ENCODE measurements at places on chromosomes 2 and 18.

GRCh38 chr2:175843625-175844024 lies 158.4 kb downstream of the LNPK start:
- no peak for DNase-seq

DNA sequence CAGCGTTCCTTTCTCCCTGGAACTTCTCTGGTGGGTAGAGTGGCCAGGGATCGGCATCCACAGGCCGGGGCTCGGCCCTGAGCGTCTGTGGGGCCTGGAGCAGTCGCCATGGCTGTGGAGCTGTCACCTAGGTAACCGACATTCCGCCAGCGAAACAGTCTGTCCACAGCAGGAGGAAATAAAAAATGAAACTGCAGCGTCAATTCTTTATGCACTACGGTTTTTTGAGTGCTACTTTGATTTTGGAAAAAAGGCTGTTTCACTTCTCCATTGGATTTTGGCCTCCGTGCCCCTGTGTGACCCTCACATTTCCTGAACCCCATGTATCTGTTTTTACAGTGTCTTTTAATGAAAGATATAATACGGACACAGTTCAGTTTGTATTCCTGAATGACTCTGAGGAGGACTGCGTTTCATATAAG lies 163.4 kb downstream of the LDLRAD4 start:
- DNase-seq = peak; percentile 31

DNA sequence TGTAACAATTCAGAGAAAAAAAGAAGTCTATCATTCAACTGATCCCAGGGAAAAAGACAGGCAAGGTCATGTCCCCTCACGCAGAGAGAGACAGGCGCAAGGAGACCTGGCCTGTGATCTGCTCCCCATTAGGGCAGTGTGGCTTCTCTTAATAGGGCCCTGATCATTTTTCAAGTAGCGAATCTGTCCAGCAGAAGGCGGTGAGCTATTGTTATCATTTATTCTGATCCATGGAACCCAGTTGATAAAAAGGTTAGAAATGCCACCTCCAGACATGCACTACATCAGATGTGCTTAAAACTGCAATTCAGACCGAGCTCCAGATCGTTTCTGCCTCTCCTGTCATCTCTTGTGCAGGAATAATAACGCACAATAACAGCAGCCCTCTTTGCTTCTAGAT lies 1025.6 kb upstream of the PIK3C3 start:
- no peak for DNase-seq

DNA sequence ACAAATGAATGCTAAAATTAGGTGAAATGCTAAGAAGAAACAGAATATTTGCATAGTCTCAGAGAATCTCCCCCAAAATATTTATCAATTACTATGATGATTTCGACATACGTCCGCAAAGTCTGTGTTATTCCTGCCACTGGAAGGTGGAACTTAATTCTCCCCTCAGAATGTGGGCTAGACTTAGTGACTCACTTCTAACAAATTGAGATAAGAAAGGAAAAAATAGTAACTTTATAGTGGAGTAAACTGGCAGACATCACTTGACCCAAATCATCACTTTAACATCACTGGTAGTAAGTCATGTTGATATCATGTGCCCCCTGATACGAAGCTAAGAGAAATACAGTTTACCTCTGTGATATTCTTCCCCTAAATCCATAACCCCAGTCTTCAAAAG lies 23.5 kb downstream of the HADHB start:
- DNase-seq = no peak

GRCh38 chr2:133193544-133194361 lies 374.5 kb downstream of the NCKAP5 start:
- no peak for DNase-seq

GRCh38 chr2:241904011-241904718 lies 34.6 kb downstream of the RTP5 start:
- DNase-seq = no peak

DNA sequence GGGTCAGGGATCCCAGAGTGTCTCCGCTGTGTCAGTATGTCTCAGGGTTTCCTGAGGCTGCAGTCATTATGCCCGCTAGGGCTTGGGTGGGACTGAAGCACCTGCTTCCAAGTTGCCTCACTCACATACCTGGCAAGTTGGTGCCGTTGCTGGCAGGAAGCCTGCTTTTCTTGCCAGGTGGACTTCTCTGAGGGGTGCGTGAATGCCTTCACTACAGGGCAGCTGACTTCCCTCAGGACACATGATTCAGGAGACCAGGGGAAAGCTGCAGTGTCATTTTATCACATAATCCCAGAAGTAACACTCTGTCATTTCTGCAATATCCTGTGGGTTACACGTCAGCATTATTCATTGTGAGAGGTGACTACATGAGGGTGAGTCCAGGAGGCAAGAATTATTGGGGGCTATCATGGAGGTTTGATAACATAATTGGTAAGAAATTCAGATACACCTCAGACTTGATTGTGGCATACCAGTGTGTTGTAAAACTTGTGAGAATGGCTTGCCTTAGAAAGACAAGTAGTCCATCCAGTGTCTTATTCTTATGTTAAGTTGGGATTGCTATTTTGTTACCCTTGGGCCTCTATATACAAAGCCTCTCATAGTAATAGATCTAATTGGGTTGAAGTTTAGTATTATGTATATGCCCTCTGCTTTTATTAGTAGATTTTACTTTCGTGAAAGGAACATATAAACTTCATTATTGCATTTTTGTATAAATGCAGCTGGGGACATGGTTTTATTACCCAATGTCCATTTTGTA lies 44.1 kb downstream of the NEDD4L start:
- DNase-seq = no peak

DNA sequence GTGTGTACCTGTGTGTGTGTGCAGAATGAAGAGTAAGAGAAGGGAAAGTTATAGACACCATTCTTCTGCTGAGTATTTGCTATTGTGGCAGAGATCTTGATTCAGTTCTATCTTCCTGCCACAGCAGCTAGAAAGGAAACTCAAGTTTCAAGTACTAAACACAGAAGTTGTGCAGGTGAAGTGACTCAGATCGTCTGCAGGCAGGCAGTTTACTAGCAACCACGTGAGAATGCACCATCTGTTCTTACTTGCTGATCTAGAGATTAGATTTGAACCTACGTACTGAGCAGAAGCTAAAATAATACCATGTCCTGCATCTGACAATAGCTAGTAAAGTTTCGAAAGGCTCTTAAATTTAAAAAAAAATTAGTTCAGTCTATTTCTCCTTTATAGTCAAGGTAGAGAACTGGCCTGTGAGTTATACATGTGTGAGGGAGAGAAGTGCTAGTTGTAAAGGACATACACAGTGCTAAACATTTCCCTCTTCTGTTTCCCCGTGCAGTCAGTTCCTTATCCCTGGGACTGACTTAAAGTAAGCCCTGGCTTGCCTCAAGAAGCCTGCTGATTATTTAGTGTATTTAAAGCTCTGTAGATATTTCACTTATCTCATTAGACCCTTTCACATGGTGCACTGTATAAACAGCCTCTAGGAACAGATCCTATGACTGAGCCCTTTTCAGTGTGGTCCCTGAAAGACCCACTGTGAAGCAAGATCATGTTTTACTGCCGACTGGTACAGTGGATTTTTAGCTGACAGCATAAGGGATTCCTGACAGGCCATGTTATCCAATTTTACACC lies 45.0 kb downstream of the SLC38A11 start:
- DNase-seq = peak; percentile 39

GRCh38 chr2:1486670-1487069 lies 73.4 kb downstream of the TPO start:
- no peak for DNase-seq

DNA sequence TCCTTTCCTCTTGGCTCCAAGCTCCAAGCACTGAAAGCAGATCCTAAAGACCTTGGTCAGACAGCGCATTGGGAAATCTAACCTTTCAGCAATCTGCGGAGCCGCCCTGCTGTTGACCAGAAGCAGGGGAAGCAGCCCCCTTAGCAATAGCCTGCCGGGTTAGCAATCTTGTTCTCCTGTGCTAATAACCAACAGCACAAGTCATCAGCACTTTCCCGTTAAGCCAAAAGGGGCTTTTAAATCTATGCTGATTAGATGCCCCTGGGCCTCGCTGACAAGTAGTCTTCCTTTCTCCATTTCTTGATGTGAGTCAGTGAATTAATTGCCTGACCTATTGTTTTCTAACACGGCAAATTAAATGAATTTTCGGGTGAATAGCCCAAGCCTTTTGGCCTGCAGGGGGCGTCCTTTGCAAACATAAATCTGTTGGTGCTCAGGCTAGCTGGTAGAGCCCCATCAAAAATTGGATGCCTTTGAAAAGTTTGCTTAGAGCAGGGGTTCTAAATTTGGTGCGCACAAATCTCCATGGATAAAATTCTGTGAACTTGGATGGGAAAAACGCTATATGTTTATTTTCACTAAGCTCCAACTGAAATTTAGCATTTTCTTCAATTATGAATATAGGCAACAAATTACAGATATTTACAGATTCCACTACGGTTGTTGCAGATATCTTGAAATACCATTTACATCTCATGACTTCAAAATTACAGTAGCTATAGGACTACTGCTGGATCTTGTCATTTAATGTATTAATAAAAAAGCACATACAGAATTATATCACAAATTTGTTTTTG lies 24.6 kb downstream of the MAIP1 start:
- DNase-seq = peak; percentile 94

DNA sequence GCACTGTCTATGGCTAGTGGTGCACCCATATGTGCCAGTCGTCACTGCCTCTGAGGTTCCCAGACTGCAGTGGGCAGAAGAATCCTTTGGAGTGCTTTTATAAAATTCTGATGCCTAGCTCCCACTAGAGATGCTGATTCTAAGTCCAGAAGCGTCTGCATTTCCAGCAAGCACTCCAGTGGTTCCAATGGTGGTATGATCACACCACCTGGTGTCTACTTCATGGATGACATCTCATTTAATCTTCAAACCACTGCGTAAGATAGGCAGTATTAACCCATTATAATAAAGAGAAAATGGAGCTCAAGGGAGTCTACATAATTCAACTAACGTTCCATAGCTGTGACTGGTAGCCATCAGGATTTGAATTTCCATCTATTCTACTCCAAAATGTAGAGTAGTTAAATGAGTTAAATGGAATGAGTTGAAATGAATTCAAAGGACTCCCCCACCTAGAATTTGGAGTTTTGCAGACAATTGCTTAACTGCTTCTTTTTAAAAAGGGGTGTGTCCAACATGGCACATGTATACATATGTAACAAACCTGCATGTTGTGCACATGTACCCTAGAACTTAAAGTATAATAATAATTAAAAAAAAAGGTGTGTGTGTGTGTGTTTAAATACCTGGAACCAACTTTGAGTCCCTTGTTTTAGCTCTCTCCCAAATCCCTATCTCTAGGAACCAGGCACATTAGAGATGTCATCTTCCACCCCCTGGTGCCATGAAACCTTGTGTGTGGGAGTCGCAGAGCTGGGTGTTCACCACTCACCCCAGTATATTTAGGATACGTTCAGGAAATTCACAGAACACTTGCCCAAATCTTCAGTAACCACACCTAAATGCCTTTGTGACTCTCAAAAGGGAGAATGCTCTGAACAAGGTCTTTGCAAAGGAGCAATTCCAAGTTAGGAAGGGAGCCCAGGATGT lies 14.1 kb downstream of the LAMA3 start:
- DNase-seq = peak; percentile 70

GRCh38 chr2:178482437-178482836 lies 2.2 kb downstream of the PLEKHA3 start:
- no peak for DNase-seq

- DNase-seq = peak; percentile 35
These were observed 6.1 kb downstream of the CTDSP1 start for GRCh38 chr2:218405746-218406208.

DNA sequence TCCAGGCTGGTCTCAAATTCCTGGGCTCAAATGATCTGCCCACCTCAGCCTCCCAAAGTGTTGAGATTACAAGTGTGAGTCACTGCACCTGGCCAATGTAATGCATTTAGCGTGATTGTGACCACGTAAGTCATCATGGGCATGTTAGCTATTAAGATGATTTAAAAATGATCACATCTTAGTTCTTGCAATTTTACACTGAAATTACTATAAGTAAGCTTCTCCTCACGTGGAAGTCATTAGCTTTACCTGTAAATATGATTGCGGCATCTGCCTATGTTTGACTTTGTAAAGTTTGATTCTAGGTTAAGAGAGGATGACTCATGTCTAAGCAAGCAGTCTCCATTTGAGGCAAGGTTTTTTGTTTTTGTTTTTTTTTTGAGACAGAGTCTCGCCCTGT lies 85.5 kb downstream of the PMAIP1 start:
- DNase-seq = no peak

GRCh38 chr2:20213651-20214565 lies 11.0 kb downstream of the SDC1 start:
- DNase-seq = no peak

DNA sequence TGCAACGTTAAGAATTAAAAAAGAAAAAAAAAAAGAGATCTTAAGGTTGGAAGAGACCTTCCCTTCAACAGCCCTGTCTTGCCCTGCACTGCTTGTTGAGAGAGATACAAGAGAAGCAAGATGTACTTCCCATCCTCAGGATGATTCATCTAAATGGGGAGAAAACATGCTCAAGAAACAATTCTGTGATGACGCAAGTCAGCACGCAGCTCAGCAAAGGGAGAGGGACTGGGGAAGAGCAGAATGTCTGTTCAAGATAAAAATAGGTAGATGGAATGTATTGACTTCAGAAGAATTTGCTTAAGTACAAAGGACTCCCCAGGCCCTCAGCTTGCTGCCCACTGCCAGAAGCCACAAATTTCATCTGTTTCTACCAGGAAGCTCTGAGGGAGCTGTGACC lies 198.2 kb upstream of the SPRED2 start:
- DNase-seq = peak; percentile 63

GRCh38 chr2:126253669-126254068 lies 402.3 kb upstream of the GYPC start:
- no peak for DNase-seq

GRCh38 chr18:32300914-32301313 lies 111.1 kb downstream of the MEP1B start:
- no peak for DNase-seq

GRCh38 chr2:175218551-175218950 lies 37.0 kb upstream of the ATP5MC3 start:
- DNase-seq = no peak

DNA sequence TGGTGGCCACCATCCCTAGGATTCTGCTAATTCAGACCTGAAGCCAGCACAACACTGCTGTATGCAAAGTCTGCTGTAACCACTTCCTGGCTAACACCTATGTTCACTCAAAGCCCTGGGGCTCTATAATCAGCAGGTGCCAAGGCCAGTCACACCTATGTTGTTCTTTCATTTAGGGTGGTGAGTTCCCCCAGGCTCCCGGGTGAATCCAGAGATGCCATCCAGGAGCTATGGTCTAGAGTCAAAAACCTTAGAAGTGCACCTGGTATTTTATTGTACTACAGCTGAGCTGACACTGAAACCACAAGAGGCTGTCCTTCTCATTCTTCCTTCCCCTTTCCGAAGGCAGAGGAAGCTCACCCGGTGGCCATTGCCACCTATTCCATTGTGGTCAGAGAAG lies 46.2 kb upstream of the CCDC141 start:
- DNase-seq = no peak

GRCh38 chr2:7891312-7891711 lies 790.5 kb upstream of the ID2 start:
- no peak for DNase-seq

Measured in foreskin fibroblast (primary cell).